Activated CD4-positive, alpha-beta memory T cell treated with anti-CD3 and anti-CD28 coated beads for 36 hours (primary cell): ENCODE measurements at places on chromosomes 3 and 15. TPM values are rescaled to one million over a fixed set of nuclear protein-coding genes. Genes with fewer than 3 reads are reported as not detected.

LRRC57 gene
- total RNA-seq: 17.2 TPM

SAMMSON gene
- not detected for total RNA-seq

SCN11A gene
- 0.05 TPM for total RNA-seq

FURIN gene
- 590 TPM for total RNA-seq

MKRN3 gene
- 3.3 TPM for total RNA-seq

DNAJB8 gene
- total RNA-seq: not detected

SPATA12 gene
- not detected for total RNA-seq

FAM162A gene
- total RNA-seq: 99.1 TPM

TTLL13 gene
- total RNA-seq: 0.55 TPM

FAM3D gene
- total RNA-seq: not detected

NANOGP8 gene
- total RNA-seq: not detected

STRIT1 gene
- total RNA-seq: not detected

SLC12A1 gene
- not detected for total RNA-seq

PGBD4 gene
- total RNA-seq: 2.0 TPM

ST6GAL1 gene
- total RNA-seq: 99.9 TPM

FANCD2OS gene
- not detected for total RNA-seq

SLC9C1 gene
- total RNA-seq: not detected

CXCR6 gene
- 4.0 TPM for total RNA-seq

CDC25A gene
- 36.8 TPM for total RNA-seq

KBTBD12 gene
- total RNA-seq: not detected

TMEM108 gene
- not detected for total RNA-seq

CHRD gene
- total RNA-seq: not detected

CISH gene
- total RNA-seq: 319 TPM

SLC24A5 gene
- total RNA-seq: not detected

NT5DC2 gene
- total RNA-seq: 49.5 TPM

KNSTRN gene
- 61.5 TPM for total RNA-seq

IDH2 gene
- 170 TPM for total RNA-seq

PRICKLE2 gene
- total RNA-seq: not detected

TEX55 gene
- total RNA-seq: not detected

SIAH2 gene
- 74.9 TPM for total RNA-seq

MYLK gene
- not detected for total RNA-seq

ZNF80 gene
- total RNA-seq: 0.33 TPM

TFDP2 gene
- total RNA-seq: 21.5 TPM

EPHB3 gene
- total RNA-seq: not detected

TARS3 gene
- 10.8 TPM for total RNA-seq
